ENCODE measurements at places on chromosomes 4 and X.

GRCh38 chrX:15894724-15895123 lies 40.1 kb upstream of the AP1S2 start:
- no peak for DNase-seq

GRCh38 chrX:145751943-145752342 lies 65.7 kb upstream of the SLITRK2 start:
- DNase-seq: no peak

DNA sequence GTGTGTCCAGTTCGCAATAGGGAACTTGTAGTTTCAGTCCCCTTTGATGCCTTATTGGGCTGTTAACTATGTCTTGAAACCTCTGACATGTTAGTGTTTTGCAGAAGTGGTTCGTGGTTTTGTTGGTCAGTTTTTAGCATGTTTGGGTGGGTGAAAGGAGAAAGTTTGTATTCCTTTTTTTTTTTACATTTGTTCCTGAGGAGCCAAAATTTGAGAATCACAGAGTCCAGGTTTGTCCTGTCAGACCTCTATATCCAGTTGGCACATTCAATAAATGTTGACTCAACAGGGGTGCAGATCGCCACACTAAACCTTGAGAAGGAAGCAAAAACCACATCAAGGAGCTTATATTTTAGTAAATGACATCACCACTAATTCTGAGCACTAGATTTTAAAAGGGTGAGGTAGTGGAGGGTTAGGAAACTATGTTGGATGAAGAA lies 26.2 kb downstream of the DLG3 start:
- DNase-seq: no peak

DNA sequence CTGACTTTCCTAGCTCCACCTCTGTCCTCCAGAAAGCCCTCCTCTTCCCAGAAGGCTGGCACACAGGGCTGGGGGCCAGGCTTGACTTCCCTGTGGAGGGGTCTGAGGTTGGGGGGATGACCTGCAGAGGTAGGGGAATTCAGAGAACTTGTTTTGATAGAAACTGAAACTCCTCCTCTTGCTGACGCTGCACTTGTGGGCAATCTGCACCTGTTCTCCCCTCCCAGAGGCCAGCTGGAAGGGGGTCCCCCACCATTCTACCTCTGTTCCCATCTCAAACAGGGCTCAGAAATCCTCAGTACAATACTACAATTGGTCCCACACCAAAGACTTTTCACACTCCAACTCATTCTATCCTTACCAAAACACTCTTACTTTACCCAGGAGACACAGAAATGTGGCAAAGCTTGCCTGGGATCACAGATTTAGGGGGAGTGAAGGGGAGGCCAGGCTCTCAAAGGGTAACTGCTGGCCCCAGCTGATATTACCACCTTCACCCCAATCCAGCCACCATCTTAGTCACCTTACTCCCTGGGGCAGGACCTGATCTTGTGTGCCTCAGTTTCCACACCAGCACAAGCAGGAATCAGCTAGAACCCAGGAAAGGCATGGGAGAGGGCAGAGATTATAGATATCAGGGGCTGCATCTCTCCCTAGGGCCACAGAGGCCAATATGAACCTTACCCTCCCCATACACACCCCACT lies 18.5 kb downstream of the OTUD5 start:
- DNase-seq: no peak

DNA sequence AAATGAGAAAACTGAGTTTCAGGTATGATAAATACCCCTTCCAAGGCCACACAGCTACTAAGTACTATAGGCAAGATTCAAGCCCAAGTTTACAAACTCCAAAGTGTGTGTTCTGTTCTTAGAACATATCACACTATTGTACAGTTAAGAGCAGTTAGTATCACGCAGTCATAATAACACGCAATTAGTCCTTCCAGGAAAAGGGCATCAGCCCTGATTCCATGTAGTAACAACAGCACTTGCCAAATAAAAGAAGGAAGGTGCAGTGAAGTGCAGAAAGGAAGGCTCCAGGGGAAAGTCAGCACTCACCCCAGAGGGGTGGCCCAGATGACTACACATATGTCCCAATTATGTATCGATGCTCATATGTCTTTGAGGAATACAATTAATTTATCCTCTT lies 4.4 kb downstream of the TASL start:
- DNase-seq: no peak

DNA sequence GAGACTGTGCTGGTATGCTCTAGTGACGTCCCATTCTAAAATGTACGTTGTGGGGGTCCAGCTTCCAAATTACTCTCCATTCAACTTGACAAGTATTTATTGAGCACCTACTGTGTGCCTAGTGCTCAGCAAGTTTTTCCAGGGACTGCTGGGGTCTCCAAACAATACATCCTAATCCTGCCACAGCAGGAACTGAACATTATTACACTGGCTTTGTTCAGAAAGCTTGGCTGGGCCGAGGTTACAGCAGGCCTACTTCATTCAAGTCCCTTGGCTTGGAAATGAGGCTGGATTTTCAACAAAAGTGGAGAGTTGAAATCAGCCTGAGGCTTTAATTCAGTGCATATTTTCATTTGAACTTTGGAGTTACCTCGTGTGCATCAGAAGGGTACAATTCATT lies 78.0 kb downstream of the GUCY2F start:
- no peak for DNase-seq

DNA sequence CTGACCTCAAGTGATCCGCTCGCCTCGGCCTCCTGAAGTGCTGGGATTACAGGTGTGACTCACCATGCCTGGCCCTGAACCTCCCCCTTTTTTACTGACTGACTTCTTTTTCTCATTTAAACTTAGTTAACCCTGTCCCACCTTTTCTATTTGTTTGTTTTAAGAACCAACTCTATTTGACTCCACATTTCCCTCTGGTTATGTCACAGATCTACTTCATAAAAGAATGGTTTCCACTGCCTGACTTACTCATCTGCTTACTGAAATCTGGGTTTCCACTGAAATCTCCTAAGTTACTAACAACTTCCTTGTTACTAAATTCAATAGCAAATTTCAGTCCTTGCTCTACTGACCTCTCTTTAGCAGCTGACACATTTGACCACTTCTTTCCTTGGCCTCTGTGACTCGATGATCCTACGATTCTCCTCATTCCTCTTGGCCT lies 28.0 kb upstream of the NSUN7 start:
- DNase-seq: no peak

- no peak for DNase-seq
Observed at GRCh38 chr4:15636818-15637217, 18.3 kb downstream of the FBXL5 start.

GRCh38 chr4:147638365-147638764 lies 21.2 kb downstream of the TMEM184C start:
- no peak for DNase-seq

- DNase-seq: no peak
Observed at GRCh38 chr4:1234309-1234695, 14.6 kb downstream of the CTBP1 start.

- no peak for DNase-seq
Observed at GRCh38 chr4:181911420-181911819, 331.8 kb upstream of the TENM3 start.

- no peak for DNase-seq
Observed at GRCh38 chr4:82661181-82661992, 99.6 kb upstream of the TMEM150C start.

- no peak for DNase-seq
Observed at GRCh38 chrX:43456063-43456462, 200.0 kb upstream of the MAOA start.

DNA sequence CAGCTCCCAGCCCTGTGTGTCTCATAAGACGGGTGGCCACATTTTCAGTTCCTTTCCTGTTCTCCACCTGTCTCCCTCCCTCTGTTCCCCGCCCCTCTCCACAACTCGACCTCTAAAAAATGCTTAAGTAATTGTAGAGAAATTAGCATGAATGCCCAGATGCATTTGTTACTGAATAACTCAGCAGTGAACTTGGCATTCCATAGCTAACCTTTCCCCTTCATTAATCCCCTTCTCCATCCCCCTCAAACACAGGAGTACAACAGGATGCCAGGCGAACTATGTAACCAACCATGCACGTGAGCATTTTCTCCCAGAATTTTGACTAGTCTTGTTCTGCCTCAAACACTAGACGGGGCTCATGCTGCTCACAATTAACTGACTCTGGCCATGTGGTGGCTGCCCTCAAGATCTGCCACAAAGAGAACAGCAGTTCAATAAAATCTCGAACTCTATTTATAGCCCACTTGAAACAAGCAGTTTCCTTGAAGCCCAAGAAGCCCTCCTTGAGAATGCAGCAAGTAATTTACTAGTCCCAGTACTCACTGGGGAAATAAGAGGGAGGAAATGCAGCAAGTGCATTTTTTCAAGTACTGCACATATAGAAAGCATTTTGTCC lies 351.2 kb downstream of the ARHGAP24 start:
- peak; percentile 16 for DNase-seq

DNA sequence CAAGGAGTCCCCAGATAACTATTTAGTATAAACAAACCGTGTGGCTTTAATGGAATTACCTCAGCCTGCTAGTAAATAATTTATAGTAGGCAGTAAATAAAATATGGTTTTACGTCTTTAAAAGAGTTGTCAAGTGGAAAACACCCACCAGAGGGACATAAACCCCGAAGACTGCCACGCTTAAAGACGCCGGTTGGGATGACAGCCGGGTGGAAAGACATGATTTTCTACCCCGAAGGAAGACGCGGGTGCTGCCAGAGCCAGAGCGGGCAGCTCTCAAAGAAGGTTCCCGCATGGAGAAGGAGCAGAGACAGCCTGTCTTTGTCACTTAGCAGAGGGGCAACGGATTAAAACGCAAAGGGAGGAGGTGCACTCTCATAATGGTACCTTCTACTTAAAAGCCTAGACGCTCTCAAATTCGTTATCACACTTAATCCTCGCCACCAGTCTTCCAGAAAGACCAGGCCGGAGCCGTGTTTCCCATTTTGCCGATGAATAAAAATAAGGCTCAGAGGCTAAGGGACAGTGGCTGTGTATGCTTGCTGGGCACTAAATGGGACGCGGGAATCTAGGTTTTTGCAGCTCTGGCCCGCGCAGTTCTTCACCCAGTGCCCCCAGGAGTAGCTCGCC lies 140.5 kb upstream of the ZIC3 start:
- DNase-seq: no peak

GRCh38 chrX:317424-318067 lies 1.1 kb downstream of the GTPBP6 start:
- DNase-seq: peak; percentile 27

GRCh38 chr4:163590619-163591264 lies 96.3 kb downstream of the TMA16 start:
- DNase-seq: peak; percentile 19

DNA sequence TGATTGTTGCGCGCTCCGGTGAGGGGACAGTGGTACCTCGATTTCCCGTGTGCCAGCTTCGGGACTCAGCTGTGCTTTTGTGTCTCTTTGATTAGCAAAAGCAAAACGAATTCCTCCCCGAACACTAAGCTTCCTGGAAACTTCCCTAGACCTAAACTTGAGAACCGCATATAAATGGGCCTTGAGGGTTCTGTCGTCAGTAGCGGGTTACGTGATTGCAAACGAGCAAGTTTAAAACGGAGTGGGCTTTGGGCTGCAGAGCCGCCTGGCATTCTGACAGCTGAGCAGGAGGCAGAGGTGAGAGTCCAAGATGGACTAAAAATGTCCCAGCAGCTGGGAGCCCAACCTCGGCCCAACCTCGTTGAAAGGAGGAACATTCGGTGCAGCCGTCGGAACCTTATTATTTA lies 1.2 kb upstream of the TAPT1 start:
- DNase-seq: peak; percentile 55

DNA sequence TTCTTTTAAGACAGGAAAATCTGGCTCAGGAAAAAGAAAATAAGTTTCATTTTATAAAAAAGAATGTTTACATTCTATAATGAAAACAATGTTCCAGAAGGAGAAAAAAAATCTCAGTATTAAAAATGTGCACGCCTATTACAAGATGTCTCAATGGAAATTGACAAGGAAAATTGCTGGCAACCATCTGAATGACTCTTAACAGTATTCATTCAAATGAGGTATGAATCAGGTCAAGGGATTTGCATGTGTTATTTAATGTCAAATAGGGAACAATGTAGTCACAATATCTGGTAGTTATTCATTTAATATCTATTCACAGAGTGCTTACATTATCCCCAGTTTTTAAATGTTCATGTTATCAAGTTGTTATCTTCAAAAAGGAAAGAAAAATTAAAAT lies 208.4 kb upstream of the TRAM1L1 start:
- no peak for DNase-seq

DNA sequence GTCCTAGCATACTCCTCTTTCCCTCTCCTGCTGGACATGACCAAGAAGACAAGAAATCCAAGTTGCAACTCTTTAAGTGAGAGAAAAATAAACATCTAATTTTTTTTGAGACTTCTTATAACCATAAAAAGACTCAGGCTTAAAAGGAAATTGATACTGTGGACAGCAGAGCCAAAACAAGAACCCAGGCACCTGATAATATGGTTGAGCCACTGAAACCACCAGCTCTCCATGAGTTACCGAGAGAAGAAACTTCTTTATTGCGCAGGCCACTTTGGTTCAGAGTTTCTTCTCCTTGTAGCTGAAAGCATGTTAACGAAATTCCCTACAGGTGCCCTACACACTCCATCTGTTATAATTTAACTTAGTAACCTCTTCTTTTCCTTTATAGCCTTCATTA lies 11.3 kb upstream of the SPCS3 start:
- DNase-seq: no peak

- DNase-seq: no peak
Observed at GRCh38 chr4:110503270-110504083, 27.5 kb downstream of the ENPEP start.

DNA sequence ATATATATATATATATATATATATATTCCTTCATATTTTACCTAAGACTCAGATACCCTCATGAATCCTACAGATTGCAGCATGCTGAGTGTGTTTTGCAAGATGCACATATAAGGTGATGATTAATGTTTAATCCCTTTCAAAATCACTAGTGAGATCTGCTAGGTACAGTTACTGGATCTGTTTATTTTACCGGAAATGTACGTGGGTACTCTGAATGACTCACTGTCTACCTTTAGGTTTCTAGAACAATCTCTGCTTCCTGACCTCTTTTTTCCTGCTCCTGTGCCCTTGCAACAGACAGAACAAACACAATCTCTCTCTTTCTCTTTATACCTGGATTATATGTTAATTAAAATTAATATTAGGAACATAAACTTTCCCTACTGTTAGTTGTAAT lies 379.6 kb downstream of the FAM133A start:
- no peak for DNase-seq

DNA sequence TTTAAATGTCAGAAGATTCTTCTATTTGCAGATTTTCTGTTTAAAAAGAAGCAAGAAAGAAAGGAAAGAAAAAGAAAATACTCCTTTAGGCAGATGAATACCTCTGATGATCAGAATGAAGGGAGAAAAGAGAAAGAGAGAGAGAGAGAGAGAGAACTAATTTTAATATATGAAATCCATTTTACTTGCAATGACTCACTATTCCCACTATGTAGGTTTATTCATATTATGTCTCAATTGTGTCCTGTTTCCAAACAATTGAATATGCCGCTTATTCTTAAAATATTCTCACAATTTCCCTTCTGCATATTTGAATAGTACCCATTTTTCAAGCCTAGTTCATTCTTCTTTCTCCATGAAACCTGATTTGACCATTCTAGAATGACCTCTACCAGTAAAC lies 11.7 kb downstream of the MEPE start:
- no peak for DNase-seq

Data from hematopoietic multipotent progenitor cell treated with erythropoietin and hydrocortisone succinate and interleukin-3 and kit ligand, for 6 days (in vitro differentiated cells).